ENCODE measurements at places on chromosomes 5 and 9.

DNA sequence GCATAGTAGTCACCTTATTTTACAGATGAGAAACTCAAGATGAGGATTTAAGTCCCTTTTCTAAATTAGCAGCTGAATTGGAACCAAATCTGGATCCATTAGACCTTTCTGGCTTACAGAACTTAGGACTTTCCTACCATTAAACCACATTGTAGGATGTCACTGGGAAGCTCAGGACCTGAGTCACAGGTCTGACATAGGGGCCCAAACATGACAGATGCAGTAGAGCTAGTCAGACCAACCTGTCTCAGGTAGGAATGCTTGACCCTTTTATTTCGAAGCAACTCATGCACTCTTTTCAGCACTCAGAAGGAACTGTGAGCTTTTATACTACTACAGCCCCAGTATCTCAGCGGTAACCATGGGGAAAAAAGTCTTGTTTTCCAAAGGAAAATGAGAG lies 2.6 kb downstream of the RAB24 start:
- DNase-seq: no peak

GRCh38 chr9:34493972-34494535 lies 28.7 kb downstream of the ENHO start:
- no peak for DNase-seq

DNA sequence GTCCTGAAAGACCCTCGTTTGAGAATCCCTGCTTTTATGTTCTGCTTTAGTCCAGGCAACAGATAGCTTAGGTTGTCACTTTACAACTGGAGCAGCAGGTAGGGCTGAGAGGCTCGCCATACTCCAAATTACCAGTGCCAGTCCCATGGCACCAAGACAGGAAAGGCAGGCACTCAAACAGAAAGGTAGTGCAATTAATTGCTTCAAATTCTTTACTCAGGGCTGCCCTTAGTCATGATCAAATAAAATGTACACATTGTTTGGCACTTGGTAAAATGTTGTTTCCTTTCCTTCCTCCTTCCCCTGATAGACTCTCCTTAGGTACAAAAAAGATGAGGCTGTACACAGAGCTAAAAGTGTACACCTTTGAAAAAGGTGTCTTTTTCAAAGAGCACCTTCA lies 115.8 kb upstream of the CCDC152 start:
- no peak for DNase-seq

DNA sequence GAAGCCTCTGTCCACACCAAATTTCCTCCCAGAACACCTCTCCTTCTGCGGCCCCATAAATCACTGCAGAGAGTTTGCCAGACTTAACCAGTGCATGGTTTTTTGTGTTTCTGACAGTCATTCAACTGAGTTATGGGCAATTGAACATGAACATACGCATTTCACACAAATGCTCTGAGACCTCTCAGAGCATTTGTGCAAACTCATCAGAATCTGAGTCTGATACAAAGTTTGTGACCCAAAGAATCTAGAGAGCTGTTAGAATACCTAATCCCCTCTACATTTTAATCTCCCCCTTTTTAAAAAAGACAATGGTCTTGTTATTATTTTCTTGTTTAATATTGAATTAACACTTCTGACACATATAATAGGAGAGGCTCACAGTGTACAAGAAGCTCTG lies 416.9 kb upstream of the SMARCA2 start:
- DNase-seq: no peak

DNA sequence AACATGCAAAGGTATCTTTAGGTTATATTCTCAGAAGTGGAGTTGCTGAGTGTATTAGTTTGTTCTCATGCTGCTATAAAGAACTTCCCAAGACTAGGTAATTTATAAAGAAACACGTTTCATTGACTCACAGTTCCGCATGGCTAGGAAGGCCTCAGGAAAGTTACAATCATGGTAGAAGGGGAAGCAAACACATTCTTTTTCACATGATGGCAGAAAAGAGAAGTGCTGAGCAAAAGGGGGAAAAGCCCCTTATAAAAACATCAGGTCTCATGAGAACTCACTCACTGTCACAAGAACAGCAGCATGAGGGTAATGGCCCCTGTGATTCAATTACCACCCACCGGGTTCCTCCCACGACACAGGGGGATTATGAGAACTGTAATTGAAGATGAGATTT lies 163.6 kb upstream of the PRLR start:
- no peak for DNase-seq

- DNase-seq: no peak
Measured at GRCh38 chr5:113694576-113694975, 181.1 kb downstream of the YTHDC2 start.

- DNase-seq: peak; percentile 99
Measured at GRCh38 chr5:126680191-126680817, 79.6 kb downstream of the PHAX start.

DNA sequence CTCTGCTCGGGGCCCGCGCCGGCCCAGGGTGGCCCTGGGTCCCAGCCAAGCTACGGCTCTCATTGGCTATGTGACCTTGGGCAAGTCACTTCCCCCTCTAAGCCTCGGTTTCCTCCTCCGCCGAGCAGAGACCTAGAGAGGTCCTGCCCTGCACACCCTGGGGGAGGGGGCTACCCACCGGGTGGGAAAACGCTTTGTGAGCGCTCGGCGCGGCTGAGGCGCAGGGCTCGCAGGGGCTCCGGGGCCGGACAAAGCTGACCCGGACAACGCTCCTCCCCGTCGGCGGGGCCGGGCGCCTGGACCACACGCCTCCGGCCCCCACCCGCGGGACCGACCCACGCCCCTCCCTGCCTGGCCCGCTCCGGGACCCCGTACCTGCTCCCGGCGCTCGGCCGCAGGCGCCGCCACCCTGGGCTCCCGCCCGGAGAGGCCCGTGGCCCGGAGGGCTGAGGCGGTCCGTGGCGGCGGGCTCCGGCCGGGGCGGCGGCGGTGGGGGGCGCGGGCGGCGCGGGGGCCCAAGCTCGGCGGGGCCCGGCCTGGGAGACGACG lies 85.7 kb upstream of the MELK start:
- DNase-seq: peak; percentile 69

- DNase-seq: no peak
Measured at GRCh38 chr5:38297830-38298608, 39.7 kb downstream of the EGFLAM start.

- no peak for DNase-seq
Measured at GRCh38 chr5:134467231-134467630, 55.5 kb upstream of the CDKN2AIPNL start.

GRCh38 chr5:28862137-28862859 lies 1823.9 kb upstream of the CDH9 start:
- DNase-seq: peak; percentile 88

DNA sequence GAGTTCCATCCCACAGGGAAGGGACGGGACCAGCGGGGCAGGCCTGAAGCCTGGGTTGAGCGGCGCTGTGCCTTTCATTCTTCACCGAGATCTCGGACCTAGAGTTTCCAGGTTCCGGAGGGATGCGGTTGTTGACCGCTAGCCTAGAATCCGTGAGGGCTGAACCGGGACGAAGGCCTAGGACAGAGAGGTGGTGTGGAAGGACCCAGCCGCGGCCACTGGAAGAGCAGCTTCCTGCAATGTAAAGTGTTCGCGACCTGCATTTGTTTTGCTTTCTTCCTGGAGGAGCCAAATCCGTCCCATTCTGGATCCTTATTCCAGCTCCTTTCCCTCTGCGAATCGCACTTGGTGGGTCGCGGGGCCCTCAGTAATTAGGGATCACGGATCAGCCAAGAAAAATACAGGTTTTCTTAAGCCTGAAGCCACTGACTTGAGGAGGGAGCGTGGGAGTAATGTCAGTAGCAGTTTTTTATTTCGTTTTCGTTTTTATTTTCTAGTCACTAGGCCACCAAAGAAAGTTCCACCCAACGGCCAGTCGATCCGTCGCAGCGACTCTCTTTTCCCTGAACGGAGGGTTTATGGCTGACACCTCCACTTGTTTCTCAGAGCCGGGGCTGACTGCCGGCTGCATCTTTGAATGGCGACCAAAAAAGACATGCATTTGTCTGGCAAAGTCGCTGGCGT lies 48.6 kb downstream of the ANXA2R start:
- no peak for DNase-seq

DNA sequence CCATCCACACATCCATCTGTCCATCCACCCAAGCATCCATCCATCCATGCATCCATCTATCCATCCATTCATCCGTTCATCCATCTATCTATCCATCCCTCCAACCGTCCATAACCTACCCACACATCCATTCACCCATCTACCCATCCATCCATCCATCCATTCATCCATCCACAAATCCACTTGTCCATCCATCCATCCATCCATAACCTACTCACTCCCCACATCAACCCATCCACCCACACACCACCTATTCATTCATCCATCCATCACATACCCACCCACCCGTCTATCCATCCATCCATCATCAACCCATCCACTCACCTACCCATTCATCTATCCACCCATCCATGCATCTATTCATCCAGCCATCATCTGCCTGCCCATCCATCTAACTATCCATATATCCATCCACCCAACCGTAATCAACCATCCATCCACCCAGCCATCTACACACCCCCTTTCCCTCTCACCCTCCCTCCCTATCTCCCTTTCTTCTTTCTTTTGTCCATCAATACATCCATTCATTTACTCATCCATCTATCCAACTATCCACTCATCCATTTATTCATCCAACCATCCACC lies 43.6 kb upstream of the CLPTM1L start:
- DNase-seq: no peak

DNA sequence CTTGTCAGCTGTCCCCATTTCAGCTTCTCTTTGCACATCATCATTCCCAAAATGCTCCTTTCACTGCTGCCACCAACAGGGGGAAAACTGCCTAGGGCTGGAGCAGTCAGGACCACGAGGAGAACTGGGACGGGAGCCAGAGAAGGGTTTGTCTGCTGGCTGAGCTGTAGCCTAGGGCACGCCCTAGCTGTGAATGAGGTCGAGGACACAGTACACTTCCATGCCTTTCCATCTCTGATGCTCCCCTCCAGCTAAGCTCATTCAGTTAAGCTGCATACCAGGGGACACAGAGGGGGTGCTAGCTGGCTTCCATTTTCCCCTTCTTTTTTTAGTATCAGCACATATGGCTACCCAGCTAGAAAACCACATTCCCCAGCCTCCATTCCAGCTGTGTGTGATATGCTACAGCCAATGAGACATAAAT lies 64.7 kb downstream of the STK10 start:
- DNase-seq: peak; percentile 86

DNA sequence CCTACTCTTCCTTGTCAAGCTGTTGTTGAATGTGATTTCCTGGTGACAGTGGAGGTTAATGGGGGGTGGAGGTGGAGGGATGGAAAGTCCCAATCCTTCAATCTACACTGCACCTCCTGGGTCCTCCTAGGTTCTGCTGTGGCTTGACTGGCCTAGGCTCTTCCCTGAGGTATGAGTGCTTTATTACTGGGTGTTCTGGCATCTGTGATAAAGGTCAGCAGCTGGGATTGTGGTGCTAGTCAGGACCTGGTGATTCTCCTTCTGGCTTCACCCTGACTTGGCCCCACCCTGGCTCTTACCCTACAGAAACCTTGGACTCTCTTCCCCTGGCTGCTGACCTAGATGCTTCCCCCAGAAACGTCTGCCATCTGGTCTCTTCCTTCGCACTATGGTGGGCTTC lies 194.3 kb downstream of the ARHGEF28 start:
- DNase-seq: no peak

DNA sequence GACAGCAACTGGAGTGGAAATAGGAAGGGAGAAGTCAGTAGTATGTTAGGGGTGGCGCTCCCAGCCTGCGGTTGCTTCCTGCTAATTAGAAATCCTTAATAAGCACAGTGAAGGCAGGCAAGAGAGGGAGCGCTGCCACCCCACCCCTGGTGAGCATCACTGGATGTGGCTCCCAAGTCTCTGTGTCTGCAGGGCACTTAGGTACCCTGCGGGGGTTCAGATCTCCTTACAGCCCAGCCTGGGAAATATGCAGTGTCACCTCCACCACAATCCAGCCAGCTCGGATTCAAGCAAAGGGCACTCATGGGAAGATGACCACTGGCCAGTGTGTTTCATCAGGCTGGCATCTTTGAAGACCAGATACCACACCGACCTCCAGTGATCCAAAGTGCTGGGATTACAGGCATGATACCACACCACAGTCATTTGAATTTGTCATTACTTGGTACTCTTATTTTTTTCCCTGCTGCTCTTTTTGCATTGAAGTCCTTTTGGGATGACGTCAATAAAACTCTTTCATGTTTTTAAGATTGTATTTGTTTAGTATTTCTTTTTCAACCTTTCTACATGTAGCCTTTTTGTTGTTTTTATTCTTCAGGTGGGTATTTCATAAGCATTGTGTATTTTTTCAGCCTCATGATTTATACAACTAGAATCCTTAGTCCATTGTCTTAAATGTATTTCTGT lies 90.1 kb downstream of the ANKRD18B start:
- DNase-seq: no peak

DNA sequence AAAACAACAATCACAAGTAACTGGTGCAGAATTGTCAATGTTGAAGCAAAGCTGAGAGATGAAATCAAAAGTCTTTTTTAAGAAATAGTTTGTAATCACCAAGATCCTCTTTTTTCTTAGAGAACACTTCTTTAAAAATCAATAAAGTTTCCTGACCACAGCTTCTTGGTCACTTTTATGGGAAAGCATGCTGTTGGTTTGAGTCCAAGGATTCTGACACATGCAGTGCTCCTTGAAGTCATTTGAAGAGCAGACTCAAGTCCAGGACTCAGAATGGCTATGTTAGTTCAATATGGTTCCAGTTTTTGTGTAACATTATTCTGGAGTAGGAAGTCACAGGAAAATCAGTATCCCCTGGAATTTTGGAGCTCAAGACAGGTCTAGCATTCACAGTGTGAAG lies 480.6 kb downstream of the NR2F1-AS1 start:
- DNase-seq: no peak

DNA sequence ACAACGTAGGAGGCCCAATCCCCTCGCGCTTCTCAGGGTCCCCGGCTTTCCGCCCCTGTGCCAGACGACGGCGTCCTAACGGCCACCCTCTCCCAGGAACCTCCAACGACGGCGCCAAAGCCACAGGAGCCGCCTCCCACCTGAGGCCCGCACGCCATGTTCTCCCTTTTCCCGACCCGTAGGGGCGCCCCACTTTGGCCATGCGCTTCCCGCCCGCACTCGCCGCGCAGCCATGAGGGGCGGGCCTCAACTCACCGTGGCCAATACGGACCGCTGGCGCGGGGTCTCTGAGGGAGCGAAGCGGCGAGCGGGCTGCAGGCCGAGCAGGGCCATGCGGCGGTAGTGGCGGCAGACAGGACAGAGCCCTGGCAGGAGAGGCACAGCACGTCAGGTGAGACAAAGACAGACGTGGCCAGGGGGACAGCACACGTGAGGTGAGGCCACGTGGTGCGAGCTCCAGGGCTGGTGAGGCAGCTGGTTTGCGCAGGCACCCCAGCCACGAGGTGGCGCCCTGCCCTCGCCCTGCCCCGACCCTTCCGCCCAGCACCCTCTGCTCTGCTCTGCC lies 1005.5 kb upstream of the PTPRD start:
- no peak for DNase-seq

GRCh38 chr5:74461251-74461650 lies 179.3 kb downstream of the ENC1 start:
- DNase-seq: no peak

GRCh38 chr5:132103332-132103951 lies 29.9 kb downstream of the CSF2 start:
- peak; percentile 54 for DNase-seq

- no peak for DNase-seq
Measured at GRCh38 chr9:134491196-134491835, 150.3 kb upstream of the COL5A1 start.

Measured in NCI-H69 (cell line).